ENCODE measurements at places on chromosomes 13 and 19.

GRCh38 chr19:17076543-17076991 is 990 bp downstream of the MYO9B start:
- DNase-seq: no peak

GRCh38 chr19:44072543-44073401 is 813 bp downstream of the ZNF284 start:
- peak; percentile 18 for DNase-seq

GRCh38 chr13:65789815-65790214 is 1440.3 kb downstream of the PCDH9 start:
- DNase-seq: peak; percentile 73

DNA sequence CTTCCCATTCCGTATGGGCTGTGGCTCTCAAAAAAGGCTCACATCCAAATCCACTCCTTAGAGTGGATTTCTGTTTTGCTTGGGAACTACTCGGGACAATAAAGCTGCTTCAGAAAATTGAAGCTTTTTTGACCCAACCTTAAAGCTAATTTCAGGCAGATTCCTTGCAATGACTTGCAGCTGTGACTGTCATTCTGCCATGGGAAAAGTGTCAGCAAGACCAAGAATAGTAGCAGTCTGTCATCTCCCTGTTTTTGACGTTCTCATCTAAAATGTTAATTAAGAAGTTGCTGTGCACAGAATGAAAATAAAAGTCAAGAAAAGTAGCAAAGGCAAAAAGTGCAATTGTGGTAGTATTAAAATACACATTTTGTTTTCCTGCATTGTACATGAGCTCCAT is 304.7 kb downstream of the COG6 start:
- no peak for DNase-seq

Data from cardiac fibroblast (primary cell).